ENCODE measurements at places on chromosomes 5 and 9.

DNA sequence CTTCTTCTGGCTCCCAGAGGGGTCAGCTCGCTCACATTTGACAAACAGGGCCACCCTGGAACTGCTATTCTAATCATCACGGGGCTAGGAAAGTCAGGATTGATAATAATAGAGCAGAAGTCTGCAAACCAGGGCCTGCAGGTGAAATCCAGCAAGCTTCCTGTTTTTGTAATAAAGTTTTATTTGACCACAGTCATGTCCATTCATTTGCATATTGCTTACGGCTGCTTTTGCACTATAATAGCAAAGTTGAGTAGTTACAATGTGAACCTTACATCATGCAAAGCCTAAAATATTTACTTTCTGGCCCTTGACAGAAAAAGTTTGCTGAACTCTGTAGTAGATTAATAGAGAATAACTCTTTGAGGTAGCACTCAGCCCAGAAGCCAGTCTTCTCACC, 63.2 kb upstream of the CTXN3 start:
- no peak for DNase-seq

GRCh38 chr9:75664597-75664996, 225.9 kb upstream of the PCSK5 start:
- no peak for DNase-seq

DNA sequence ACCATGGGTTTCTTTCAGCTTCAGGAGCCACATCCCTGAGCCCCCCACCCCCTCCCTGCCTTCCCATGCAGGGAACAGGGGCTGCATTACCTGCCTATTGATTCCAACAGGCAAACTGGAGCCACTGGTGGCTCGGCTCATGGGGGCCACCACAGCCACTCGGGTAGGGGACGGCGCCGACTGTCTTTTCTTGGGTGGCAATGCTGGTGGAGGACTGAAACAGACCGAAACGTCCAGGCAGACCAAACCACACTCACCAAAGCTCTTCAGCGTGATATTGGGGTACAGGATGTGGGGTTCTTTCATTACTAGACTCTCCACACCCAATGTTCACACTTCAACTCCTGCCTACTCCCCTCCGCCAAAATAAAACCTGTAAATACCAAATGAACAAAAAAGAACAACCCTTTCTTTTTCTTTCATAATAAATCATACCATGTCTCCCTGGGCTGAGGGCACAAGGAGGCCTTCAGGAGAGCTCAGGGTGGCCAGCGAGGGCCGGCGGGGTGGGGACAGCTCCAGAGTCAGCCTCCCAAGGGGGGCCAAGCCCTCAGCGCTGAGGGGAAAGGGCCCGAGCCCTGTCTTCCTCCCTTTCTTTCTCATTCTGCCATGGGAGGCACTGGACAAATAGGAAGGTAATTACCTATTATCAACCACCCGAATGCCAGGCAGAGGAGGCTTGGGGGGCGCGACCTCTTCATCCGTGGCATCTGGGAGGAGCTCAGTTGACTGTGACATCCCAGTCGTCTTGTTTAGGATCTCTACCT, 83.3 kb downstream of the PRRT1B start:
- DNase-seq: no peak

DNA sequence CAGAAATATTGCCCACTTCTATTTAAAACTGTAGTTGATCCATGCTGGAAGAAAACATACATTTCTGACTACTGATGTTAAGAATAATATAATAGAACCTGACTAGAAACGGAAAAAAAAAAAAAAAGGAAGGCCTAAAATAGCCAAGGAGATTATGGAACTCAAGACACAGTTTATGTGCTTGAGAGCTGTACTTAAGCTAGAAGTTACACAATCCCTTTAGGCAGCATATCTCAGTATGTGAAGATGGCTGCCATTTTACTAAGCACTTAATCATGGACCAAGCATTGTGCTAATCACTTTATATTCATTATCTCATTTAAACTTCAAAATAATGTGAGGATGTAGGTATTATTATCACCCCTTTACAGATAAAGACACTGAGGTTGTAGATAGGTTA, 73.0 kb upstream of the NR4A3 start:
- DNase-seq: no peak

DNA sequence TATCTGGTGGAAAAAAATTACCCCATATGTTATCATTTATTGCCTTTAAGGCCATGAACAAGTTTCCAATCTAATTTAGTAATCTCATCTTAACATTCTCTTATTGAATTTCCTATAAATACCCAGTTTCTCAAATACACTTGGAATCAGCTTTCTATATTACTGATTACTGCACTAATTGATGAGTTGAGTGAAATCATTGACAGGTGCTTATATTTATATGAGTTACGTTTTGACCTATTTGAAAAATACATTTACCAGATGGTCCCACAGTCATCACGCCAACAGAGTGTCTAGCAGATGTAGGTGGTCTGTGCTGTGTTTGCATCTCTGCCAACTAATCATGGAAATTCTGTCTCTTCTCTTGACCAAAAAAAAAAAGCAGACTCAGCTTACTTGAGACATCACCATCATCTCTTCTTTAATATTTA, 307.3 kb upstream of the NREP start:
- DNase-seq: no peak

DNA sequence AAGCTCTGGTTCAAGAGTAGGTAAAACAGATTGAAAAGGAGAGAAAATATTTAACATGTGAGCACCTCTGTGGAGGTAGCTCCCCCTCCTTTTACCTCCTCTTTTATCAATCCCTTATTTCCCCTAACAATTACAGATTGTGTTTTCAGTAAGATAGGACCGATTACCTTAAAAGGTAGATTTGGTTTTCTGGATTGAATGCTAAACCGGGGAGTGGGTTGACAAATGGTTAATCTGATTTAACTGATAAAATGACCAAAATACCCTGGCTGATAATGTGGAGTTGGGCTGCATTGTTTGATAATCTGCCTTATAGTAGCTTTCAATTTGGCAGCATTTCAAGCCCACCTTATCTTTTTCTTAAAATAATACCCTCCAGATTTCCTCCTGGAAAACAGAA, 83.9 kb downstream of the EGFLAM start:
- no peak for DNase-seq

DNA sequence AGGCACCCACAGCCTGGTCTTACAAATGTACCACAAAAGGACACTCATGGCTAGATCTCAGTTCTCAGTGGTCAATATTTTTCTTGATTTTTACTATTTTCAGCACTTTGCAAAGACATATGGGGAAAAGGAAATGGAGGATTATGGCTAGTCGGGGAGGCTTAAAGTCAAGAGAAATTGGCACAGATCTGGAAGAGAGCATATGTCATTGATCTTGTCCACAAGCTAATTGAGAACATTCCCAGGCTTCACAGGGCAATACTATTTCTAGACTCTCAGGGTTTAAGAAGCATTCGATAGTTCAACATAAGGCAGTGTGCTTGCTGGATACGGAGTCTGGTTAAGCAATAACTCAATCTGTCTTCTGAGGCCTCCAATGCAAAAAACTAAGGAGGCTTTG, 285.8 kb downstream of the ZNF608 start:
- no peak for DNase-seq

DNA sequence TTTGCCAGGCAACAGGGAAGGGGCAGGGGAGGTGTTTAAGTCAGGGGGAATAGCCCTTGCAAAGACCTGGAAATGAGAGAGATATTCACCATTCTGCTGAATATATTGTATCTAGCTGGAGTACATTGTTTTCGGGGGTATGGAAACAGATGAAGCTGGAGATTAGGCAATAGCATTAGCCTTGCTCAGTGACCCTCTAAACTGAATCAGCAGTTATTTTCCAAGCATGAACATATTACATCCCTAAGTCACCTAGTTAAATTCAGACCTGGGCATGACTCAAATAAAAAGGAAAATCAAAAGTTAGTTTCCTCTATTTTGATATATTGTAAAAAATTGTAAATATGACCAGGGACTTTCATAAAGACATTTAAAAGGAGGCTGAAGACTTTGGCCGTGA, 544.6 kb upstream of the TRPC7 start:
- DNase-seq: no peak

DNA sequence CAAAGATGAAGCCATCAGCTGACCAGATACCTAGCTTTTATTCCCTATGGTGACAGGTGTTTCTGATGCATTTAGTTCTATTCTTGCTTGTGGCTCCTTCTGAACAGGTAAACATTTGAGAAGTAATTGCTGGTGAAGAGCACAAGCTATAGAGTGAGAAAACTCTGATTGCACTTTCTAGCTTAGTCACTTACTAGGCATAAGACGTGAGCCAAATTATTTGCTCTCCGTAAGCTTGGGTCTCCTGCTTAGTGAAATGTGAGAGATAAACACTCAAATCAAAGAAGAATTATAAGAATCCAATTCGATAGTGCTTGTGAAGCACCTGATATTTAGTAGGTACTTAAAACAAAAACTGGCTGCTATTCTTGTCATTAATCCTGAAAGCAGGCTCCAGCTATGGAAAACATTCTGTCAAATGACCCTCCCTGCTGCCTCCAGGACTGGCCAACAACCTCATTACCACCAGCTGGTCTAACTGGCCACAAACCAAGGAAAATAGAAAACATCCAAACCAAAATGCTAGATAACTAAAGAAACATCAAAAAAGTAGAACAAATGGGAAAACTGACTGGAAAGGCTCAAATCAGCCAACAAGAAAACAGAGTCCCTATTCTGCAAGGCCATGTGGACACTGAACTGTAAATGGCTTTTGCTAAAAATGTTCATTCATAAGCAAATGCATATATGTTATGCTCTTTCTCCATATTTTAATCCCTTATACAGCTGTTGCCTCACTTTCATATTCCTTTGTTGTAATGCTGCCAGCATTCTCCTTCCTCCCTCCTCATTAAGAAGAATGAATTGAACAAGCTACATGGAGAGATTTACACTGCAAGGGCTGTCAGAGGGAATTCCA, 616.1 kb downstream of the DTWD2 start:
- no peak for DNase-seq

GRCh38 chr5:74441616-74442015, 198.9 kb downstream of the ENC1 start:
- no peak for DNase-seq

DNA sequence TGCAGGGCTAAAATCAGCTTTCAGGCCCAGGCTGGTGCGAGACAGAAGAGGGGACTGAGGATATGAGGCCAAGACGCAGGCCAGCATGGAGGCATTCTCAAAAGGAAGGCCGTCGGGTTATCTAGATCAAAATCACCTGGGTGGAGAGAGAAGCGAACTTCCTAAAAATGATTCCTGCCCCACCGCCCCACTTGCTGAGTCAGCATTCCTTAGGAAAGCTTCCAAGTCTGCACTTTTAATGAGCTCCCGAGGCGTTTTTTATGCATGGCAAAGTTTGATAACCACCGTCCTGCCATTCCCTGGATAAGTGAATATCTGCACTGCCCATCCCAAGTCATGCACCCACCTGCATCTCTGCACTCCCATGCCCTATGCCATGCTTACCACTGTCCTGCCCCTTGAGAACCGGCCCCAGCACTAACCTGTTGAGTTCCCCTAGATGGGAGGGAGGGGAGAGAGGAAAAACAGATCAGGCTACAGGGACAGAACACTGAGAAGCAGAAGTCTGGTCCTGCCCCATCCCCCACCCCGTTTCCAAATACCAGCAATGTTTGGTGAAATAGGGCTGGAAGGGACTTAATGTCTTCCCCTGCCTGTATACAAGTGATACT, 1.6 kb upstream of the SPOCK1 start:
- no peak for DNase-seq

DNA sequence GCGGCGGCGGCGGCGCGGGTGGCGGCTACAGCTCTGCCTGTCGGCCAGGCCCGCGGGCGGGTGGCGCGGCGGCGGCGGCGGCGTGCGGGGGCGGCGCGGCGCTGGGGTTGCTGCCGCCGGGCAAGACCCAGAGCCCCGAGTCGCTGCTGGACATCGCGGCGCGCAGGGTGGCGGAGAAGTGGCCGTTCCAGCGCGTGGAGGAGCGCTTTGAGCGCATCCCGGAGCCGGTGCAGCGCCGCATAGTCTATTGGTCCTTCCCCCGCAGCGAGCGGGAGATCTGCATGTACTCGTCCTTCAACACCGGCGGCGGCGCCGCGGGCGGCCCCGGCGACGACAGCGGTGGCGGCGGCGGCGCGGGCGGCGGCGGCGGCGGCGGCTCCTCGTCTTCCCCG, 296 bp downstream of the ZSWIM6 start:
- peak; percentile 45 for DNase-seq

DNA sequence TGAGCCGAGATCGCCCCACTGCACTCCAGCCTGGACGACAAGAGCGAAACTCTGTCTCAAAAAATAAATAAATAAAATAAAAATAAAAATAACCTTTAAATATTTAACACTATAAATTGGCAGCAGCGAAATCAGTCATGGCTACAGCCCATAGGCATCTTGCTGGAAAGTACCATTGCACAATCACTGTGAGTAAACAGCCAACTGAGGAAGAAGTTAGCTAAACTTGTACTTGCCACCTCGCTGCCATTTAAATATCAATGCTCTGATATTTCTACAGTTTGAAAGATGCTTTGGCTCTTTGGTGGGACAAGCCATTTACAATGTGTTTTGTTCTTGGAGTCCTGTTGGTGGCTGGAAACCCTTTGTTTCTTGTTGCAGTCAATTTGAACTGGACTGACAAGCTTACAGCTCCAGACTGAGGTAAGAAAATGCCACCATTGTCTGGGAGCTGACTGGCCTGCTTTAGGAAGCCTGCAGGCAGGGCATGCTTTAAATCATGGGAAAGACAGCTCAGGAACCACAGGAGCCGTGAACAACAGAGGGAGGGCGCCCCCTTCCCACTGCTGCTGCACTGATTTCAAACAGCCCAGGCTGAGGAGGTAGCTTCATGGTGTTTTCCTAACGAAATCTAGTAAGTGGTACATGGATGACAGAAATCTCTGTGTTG, 322.8 kb upstream of the RFX3 start:
- DNase-seq: no peak

DNA sequence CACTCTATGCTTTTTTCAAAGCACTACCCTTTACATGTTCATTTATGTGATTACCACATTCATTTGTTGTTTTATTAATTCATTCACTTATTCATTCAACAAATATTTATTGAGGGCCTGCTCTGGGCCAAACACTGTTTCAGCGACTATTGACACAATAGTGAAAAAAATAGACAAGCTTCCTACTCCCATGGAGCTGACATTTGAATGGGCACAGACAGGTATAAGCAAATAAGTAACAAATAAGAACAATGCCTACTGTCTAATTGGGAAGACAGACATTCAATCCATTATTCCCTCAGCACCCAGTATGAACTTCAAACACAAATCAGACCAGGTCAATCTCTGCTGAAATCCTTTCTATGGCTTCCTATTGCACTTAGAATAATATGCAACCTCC, 156.9 kb upstream of the NR3C1 start:
- no peak for DNase-seq

DNA sequence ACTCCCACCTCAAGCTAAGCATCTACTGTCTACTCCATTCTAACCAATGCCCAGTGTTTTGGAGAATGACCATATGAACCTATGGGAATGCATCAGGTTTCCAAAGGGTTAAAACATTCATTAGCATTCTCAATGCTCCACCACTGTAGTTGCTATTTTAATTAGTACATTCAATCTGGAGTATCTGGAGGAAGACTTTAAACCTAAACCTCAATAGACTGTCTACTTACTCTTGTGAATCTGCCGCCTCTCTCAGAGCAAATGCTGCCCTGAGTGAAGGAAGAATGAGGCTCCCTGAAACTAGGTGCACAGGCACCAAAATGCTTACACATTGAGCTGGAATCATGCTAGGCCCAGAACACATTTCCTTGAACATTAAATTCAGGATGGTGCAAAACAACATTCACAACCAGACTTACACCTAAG, 2.0 kb downstream of the ENC1 start:
- no peak for DNase-seq

Measured in stimulated activated CD4-positive, alpha-beta T cell treated with anti-CD3 and anti-CD28 coated beads, Interleukin-15, amount 100 ng/mL, for 24 hours (primary cell).